ENCODE measurements at places on chromosomes 16 and 17.

DNA sequence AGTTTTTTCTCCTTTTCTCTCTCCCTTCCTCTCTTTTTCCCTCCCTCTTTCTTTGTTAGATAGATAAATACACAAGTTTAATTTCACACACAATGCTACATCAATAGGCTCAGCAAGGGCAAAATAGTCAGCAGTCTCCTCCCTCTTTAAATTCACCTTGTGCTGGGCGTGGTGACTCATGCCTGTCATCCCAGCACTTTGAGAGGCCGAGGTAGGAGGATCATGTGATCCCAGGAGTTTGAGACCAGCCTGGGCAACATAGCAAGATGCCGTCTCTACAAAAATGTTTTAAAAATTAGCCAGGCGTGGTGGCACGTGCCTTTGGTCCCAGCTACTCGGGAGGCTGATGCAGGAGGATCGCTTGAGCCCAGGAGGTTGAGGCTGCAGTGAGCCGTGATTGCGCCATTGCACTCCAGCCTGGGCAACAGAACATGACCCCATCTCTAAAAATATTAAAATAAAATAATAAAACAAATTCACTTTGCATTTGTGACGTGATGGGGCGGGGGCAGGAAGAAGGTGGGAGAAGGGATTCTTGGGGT, 27.4 kb downstream of the IL21R start:
- DNase-seq, result no peak

DNA sequence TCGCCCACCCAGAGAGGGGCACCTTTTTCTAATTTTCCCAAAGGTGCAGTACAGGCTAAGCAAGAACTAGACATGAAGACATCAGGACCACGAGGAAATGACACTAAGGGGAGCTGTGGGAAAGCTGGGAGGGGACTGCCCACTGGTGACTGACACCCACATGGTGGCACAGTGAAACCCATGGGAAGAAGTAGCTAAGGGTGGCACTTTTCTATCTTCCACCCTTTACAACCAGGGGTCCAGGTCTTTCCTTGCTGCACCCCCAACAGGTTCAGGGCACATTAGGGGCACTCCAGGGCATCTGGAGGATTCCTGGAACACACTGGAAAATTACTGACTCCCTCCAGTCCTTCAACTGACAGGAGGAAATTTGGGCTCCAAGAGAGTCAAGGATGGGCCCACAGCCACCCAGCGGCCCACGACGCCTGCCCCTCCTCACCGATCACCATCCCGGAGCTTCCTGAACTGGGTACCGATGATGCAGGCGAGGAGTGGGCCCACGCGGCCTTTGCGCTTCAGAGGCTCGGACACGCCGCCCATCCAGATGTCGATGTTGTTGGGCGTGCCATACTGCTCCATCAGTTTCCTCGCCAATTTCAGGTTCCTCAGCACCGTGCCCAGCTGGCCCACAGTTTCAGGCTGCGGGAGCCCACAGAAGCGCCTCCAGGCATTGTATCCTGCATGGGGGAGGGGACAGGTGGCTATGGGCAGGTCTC, 9.4 kb downstream of the MPO start:
- no peak for DNase-seq

GRCh38 chr17:49031965-49032928, 35.1 kb downstream of the IGF2BP1 start:
- DNase-seq, result peak; percentile 96

DNA sequence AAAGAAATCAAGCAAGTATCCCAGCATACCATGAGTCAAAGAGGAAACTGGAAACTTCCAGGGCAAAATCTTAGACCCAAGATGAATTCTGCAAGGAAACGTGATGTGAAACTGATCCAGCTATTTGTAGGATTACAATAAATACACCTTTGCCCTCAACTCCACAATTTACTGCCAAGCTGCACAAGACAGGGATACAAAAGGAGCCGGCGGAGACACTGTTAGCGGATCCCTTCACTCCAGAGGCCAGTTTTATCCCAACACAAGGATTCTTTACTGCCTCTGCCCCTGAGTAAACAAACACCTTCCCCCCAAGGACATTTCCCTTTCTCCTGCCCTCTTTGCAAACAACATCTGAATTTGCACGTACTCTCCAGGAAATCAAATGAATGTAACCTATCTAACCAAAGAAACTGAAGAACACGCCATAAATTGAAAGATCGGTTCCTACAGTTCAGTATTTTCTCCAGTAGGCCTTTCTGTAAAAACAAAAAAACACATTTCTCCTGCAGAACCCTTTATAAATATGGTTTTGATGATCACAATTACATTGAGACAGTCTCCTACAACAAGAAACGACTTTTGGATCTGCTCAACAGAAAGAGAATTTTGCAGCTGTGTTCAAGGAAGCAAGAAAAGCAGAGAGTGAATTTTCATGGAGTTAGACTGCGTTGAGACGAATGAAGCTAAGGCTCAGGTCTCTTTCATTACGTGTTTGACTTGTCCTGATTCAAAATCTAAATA, 1.4 kb upstream of the CBX2 start:
- DNase-seq, result no peak

- no peak for DNase-seq
These were observed 113.9 kb upstream of the TBX2 start for GRCh38 chr17:61285526-61286320.

DNA sequence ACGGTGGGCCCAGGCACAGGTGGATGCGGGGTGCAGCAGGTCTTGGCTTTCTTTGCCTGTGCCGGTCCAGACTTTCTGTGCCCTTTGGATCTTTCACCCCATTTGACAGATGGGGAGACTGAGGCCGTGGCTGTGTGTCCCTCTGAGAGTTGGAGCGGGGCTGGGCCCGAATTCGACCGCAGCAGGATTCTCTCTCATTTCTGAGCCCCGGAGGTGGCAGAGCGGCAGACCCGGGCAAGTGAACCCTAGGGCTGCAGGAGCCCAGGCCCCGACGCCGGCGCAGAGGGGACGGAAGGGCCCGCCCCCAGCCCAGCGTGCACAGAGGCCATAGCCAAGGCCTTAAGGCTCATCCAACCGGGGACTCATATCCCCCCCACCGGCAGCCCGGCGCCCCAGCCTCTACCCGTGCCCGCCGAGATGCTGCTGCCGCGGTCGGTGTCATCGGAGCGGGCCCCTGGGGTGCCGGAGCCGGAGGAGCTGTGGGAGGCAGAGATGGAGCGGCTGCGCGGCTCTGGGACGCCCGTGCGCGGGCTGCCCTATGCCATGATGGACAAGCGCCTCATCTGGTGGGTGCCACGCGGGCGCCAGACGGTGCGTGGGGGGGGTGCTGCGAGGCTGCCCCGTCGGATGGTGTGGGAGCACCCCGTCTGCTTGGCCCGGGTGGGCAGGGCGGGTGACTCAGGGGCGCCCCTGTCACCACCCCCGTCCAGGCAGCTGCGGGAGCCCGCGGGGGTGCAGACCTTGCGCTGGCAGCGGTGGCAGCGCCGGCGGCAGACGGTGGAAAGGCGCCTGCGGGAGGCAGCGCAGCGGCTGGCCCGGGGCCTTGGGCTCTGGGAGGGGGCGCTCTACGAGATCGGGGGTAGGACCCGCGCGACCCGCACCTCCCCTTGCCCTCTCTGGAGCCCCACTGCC, 857 bp downstream of the TMC8 start:
- DNase-seq, result no peak

DNA sequence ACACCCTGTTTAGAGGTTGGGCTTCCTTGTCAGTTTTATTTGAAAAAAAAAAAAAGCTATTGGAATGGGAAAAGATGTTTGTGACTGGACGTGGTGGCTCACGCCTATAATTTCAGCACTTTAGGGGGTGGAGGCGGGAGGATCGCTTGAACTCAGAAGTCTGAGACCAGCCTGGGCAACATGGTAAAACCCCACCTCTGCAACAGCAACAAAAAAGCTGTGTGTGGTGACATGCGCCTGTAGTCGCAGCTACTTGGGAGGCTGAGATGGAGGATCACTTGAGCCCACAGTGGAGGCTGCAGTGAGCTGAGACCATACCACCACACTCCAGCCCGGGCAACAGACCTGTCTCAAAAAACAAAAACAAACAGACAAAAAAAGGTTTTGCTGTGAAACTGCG, 66.1 kb upstream of the SIAH1 start:
- no peak for DNase-seq

DNA sequence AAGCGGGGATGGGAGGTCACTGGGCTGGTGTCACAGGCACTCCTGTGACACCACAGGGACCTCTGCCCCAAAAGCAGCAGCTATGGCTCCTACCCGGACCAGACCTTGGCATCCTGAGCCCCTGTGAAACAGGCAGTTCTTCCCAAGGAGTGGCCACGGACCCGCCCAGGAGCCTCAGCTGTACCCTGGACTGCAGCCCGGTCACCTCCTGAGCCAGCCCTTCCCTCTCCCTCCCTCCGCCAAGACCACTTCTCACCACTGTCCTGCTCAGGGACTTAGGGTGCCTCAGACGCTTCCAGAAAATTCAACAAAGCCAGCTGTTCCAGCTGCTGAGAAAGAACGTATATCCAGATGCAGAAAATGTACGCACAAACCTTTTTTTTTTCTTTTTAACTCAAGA, 13.9 kb upstream of the NCBP3 start:
- no peak for DNase-seq

GRCh38 chr17:61766520-61766919, 96.8 kb downstream of the BRIP1 start:
- peak; percentile 10 for DNase-seq

DNA sequence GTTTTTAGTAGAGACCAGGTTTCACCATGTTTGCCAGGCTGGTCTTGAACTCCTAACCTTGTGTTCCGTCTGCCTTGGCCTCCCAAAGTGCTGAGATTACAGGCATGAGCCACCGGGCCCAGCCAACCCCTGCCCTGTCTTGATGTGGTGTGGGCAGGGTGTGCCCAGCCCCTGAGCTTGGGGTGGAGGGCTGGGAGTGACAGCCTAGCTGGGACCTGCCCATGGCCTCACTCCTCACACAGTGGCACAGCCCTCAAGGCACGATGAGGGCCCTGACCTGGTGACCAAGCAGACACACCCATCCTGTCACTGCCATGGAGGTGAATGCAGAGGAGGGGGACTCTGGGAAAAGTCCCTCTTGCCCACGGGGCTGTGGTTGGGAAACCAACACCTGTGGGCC, 3.0 kb downstream of the IL32 start:
- no peak for DNase-seq

- DNase-seq, result peak; percentile 32
These were observed 586 bp downstream of the GLYR1 start for GRCh38 chr16:4846503-4846900.

DNA sequence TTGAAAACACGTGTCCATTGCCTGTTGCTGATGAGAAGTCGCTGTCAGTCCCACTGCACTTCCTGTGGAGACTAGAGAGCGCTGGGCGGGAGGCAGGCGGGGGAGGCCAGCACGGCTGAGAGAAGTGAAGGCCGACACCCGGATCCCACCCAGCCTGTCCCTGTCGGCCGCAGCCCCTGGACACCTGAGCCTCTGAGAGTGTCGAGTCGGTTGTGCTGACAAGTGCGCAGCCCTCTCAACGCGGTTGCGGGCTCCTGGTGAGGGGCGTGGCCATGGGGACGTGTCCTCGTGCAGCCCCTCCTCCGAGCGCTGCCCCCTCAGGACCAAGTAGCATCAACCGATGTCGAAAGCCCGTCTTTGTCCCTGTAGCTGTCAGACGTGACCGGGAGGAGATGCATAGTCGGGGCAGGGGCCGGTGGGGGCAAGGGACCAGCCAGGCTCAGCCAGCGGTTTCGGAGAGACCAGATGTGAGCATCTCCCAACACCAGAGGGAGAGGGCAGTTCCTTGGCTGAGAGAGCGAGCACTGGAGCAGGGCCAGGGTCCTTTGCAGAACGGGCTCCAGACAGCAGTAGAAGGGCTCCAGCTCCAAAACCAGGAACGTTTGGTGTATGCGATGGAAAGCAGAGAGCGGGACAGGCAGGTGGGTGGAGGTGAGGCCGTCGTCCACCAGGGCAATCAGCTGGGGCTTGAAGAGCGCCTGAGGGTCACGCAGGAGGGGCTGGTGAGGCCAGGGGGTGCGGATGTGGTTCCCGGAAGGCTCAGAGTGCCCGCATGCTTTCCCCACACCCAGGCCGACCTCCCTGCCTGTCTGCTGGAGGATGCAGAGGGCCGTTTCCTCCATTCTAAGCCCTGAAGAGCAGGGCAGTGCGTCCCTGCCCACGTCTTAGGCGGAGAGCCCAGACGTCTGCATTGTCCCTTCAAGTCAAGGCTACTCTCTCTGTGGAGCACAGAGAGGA, 43.3 kb upstream of the CHMP6 start:
- DNase-seq, result no peak

DNA sequence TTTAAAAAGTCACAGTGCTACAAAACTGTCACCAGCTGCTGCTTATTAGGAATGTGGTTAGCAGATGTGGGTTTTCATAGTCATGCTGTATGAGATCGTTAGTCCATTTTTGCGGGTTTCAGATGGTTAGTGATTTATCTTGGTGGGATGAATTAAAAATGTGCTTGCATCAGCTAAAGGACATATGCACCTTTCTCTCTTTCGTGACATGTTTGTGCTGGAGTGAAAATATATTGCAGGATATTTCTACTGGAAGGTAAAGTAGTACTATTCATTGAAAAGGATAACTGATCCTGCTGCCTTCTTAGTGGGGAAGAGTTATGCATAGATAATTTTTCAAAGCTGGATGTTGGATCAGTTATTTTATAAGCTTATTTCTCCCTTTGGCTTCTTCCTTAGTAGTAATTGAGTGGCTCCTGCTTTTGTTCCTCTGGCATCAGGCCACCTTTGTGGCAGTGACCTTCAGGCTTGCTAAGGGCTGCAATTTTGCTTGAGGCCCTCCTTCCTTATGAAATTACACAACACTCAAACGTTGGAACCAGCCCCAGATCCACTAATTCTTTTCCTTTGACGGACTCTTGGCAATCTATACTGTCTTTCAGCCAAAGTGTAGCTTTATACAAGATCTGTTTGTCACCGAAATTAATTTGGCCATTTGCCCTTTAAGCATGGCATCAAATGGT, 7.5 kb upstream of the SNTB2 start:
- DNase-seq, result peak; percentile 61

All from HTR-8/SVneo (cell line).